ENCODE measurements at places on chromosomes 11 and 22. TPM values are rescaled to one million over a fixed set of nuclear protein-coding genes. Genes with fewer than 3 reads are reported as not detected.

GRCh38 chr11:250740-251299 is 14.0 kb downstream of the PSMD13 start:
- DNase-seq, result peak; percentile 76

- DNase-seq, result no peak
Observed at GRCh38 chr22:43636086-43636485, 176.0 kb downstream of the EFCAB6 start.

CALCA gene
- total RNA-seq, result not detected

- DNase-seq, result no peak
Observed at GRCh38 chr11:93623179-93623578, 38.3 kb upstream of the CEP295 start.

PRG3 gene
- total RNA-seq, result not detected

DNA sequence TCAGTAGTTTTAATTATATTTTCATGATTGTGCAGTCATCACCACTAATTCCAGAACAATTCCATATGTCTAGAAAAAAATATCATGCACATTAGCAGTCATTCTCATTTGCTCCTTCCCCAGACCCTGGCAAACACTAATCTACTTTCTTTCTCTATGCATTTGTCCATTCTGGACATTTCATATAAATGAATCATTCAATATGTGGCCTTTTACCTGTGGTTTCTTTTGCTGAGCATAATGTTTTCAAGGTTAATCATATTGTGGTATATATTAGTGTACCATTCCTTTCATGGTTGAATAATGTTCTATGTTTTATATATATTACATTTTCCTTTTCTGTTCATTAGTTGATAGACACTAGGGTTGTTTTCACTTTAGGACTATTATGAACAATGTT is 811.1 kb upstream of the RAG2 start:
- no peak for DNase-seq

DNA sequence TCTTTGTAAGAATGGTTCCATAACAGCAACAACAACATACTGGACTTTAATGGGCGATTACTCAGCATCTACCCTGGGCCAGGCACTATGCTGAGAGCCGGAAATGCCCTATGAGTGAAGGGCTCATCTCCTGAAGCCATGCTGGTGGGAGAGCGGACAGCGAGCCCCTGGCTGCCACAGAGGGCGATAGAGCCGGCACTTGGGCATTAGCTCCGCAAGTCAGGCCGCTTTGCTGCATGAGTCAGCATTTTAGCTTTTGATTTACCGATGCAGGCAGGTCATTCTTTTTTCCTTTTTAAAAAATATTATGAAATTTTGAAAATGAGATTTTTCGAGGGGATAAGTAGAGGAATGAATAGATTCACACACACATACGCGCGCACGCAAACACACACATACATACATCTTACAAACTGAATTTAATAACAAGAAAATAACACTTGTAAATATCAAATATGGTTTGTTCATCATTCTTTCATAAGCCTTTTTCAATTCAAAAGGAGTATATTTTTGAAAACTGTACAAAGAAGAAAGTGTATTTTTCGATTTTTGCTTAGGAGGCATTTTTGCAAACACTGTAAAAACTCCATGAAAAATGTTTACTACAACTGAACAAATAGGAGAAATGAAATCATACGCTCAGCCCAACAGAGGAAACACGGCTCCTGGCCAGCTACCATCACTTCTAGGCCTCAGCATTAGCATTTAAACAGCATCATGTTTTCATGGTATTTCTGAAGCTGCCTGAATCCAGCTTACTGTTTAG is 667.3 kb downstream of the OPCML start:
- DNase-seq, result no peak

TEX54 gene
- total RNA-seq, result not detected

GRCh38 chr11:77211040-77211451 is 83.0 kb downstream of the MYO7A start:
- no peak for DNase-seq

GRCh38 chr22:17945156-17945887 is 79.0 kb downstream of the MICAL3 start:
- no peak for DNase-seq

MRGPRE gene
- not detected for total RNA-seq

DNA sequence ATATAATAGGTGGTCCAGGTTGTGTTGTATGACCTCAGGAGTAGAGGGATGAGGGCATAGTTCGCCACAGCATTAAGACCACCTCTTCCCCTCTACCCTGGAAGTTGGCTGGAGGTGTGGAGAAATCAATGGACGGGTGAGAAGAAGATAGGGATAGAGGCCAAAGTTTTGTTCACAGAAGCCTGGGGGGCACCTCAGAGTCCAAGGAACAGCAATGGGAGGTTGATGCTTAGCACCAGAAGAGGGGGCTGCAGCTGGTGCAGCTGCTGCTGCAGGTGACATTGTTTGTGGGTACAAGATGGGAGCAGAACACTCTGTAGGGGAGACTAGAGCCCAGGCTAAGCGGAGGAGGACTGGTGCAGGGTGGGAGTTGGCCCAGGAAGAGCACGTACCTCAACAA is 31.2 kb upstream of the SPON1 start:
- no peak for DNase-seq

CPT1A gene
- 31.7 TPM for total RNA-seq

- no peak for DNase-seq
Observed at GRCh38 chr11:117333917-117334316, 6.3 kb downstream of the CEP164 start.

- peak; percentile 71 for DNase-seq
Observed at GRCh38 chr11:72736452-72737069, 15.6 kb downstream of the ARAP1 start.

C11orf16 gene
- total RNA-seq, result not detected

PKDREJ gene
- not detected for total RNA-seq

- DNase-seq, result no peak
Observed at GRCh38 chr22:37830093-37830842, 7.1 kb downstream of the GALR3 start.

Measured in naive thymus-derived CD4-positive, alpha-beta T cell (primary cell).